HS-5 (cell line): ENCODE measurements at places on chromosomes 5 and 9.

DNA sequence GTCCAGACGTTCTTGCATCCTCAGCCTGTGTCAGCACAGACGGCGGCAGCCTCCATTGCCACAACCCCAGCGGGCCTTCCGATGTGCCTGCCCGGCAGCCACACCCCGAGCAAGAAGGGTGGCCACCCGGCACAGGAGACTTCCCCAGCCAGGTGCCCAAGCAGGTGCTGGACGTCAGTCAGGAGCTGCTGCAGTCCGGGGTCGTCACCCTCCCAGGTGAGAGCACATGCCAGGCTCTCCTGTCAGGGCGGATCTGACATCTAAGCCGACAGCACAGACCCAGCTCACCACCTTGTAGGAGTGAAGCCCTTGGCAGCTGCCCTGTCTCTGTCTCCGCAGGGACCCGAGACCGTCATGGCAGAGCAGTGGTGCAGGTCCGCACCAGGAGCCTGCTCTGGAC, 48.3 kb upstream of the LRRC14B start:
- DNase-seq = no peak

- no peak for DNase-seq
These were observed 208.4 kb upstream of the MPDZ start for GRCh38 chr9:13487936-13488335.

DNA sequence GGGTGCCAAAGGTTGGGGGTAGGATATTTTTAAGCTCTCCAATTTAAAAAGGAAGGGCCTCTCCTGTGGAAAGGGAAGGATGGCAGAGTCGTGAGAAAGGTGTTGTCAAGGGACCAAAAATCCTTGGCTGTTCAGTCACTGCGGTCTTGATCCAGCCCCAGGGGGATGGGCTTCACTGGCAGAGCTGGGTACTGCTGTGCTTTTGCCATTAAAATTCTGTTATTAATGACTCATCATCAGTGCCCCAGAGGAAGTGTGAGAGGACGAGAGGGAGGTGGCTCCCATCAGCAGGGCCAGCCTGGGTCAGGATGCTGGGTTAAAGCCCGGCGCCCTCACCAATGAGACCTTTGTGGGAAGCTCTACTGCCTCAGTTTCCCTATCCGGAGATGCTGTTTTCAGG, 16.7 kb downstream of the PCDH12 start:
- no peak for DNase-seq

GRCh38 chr5:10556289-10556807, 7.5 kb upstream of the ANKRD33B start:
- peak; percentile 73 for DNase-seq

DNA sequence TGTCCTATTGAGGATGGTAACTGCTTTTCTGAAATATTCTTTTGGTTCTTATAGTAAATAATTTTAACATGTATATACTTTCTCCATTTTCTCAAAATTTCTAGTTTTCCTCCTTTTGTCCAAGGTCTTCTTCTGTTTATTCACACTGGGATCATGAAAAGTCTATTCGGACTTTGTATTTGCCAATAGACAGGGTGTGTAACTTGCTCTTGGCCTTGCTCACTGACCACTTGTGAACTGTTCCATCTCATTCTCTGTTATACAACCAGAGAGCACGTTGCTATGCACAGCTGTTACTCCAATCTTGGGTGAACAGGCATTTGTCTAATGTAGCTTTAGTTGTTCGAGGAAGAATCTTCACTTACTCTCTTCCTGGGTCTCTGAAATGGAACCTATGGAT, 388.9 kb downstream of the SH3GL2 start:
- DNase-seq = no peak

GRCh38 chr5:95519151-95519550, 35.6 kb downstream of the SKIC3 start:
- no peak for DNase-seq

DNA sequence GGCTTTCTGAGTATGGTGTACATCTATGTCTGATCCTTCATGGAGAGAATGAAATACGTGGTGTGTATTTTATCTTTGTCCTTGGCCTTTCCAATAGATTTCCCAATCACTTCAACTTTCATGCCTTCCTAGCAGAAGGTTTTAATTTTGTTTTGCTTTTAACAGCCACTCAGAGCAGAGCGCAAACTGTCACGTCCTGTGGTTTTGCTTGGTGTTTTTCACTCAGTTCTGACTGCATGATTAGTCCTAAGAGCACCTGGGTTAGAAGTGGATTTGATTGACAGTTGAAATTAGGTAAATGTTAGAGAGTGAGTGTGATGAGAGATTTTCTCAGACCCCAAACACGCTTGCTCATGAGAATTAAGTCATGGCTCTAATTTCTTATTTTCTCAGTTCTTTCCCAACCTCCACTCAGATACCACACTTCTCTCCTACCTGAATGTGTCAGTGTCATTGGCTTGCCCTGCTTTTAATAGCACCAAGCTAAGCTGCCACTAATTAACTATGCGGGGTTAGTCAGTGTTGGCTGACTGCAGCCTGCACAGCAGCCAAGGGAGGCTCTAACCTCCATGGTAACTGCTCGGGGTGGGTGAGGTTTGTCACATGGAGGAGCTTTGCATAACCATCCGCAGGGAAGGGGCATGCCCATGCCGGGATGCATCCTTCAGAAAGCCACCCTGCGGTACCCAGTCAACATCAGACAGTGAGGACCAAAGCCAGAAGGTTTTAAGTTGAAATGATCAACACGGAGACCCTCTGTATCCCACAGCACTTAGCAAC, 173.4 kb downstream of the NR3C1 start:
- no peak for DNase-seq

DNA sequence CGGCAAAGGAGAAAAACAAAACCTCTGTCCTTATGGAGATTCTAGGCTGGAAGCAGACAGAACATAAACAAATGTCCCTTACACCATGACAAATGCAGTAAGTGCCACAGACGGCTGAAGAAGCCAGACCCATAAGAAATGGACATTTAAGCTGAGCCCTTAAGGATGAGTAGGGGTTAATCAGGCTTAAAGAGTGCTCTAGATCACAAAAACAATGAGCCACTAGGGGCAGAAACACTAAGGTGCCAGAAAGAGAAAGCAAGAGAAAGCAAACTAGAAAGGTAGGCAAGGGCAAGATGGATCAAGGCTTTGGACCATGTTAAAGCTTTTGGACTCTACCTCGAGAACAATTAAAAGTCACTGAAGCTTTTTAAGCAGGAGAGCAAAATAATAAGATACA, 326.9 kb upstream of the WWC1 start:
- no peak for DNase-seq

GRCh38 chr9:137902646-137903045, 25.1 kb downstream of the CACNA1B start:
- no peak for DNase-seq

GRCh38 chr9:37911271-37911681, 7.3 kb upstream of the SLC25A51 start:
- DNase-seq = no peak

- DNase-seq = peak; percentile 65
These were observed 318.0 kb downstream of the ADAMTS6 start for GRCh38 chr5:65163698-65164097.

- no peak for DNase-seq
These were observed 19.8 kb downstream of the GPRIN1 start for GRCh38 chr5:176590035-176590717.

- DNase-seq = no peak
These were observed 169.7 kb downstream of the ARHGAP26 start for GRCh38 chr5:142939884-142940283.

DNA sequence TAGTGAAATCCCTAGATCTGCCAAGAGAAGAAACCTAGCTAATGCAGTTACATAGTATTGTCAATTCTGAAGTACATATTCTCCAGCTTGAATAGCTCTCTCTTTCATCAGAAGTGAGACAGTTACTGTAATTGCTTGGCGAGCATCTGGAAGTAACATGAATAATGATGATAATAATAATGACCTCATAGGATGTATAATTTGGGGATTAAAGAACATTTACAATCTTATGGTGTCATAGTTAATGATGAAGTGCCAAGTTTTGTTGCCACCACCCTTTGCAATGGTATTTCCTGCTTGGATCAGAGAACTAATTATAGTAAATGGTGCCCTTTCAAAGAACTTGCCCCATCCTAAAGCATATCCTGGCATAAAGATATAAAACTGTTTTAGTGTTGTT, 201.4 kb downstream of the ADAMTSL1 start:
- DNase-seq = no peak

- DNase-seq = no peak
These were observed 84.8 kb downstream of the CAMK4 start for GRCh38 chr5:111308951-111309350.

DNA sequence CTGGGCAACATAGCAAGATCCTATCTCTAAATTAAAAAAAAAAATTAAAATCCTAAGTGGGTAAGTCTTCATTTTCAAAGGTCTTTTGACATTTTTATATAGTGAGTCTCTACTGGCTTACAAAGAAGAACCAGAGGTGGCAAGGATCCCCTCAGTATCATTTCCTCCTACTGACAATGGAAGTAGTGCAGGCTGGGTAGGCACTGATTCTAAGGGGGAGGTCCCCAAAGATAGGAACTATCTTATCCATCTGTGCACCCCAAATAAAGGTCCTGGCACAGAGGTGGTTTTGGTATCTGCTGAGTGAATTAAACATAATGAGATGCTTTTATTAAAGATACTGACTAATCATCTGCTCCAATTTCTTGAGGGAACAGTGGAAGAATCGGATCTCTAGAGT, 4.2 kb downstream of the FAM193B start:
- DNase-seq = no peak

- no peak for DNase-seq
These were observed 170.7 kb upstream of the IRX1 start for GRCh38 chr5:3424946-3425345.

GRCh38 chr5:159792180-159792579, 124.1 kb upstream of the ADRA1B start:
- no peak for DNase-seq

DNA sequence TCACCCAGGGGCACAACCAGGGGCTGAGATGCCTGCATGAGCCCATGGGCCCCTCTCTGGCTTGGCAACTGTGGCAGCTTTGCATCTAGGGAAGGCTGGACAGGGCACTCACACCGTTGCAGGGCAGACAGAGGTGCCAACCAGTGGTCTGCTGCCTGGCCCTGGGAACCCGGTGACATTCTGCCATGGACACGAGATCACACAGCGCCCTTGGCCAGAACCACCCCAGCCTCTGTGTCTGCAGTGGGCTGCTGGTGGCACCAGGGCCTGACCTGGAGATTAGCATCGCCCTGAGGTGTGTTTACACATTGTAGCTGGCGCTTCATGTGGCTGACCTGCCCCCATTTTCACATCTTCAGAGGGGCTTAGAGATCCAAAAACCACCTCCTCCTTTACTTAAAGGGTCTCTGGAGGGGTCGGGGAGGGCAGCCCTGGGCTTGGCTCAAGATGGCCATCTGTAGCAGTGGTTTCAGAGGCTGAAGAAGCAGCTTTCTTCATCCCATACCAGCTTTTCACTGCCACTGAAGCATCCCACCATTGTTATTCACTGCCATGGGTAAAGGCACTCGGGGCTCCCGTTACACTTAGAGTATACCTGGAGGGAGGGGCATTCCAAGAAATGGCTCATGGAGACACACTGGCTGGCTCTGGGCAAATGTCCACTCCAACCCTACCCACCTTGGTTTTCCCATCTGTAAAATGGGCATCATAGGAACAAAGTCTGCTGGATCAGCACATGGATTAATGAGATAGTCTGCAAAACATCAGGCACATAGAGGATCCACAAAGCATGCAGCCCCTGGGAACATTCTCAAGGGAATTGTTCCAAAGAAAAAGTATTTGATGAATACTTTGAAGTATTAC, 11.4 kb downstream of the DCANP1 start:
- DNase-seq = no peak

GRCh38 chr9:103734471-103734870, 359.6 kb upstream of the SMC2 start:
- DNase-seq = no peak

DNA sequence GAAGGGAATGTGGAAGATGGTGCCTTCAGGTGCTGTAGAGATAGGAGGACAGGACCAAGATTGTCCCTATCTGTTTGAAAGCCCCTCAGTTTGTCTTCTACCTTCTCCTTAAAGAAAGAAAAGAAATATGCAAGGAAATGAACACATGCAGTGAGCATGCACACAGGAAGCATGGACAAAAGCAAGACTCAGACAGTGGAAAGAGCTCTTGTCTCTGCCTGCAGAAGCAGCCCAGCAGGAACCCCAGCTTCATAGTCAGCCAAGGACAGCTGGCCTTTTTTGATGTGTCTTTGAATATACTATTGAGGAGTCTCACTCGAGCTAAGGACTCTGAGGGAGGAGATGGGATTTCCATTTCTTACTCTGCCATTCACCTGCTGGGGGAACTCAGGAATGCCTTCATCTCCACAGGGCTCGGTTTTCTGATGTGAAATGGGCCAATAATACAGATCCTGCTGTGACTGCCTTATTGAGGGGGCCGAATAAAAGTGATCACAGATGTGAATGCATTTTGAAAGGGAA, 132.5 kb upstream of the ADRA1B start:
- DNase-seq = no peak

DNA sequence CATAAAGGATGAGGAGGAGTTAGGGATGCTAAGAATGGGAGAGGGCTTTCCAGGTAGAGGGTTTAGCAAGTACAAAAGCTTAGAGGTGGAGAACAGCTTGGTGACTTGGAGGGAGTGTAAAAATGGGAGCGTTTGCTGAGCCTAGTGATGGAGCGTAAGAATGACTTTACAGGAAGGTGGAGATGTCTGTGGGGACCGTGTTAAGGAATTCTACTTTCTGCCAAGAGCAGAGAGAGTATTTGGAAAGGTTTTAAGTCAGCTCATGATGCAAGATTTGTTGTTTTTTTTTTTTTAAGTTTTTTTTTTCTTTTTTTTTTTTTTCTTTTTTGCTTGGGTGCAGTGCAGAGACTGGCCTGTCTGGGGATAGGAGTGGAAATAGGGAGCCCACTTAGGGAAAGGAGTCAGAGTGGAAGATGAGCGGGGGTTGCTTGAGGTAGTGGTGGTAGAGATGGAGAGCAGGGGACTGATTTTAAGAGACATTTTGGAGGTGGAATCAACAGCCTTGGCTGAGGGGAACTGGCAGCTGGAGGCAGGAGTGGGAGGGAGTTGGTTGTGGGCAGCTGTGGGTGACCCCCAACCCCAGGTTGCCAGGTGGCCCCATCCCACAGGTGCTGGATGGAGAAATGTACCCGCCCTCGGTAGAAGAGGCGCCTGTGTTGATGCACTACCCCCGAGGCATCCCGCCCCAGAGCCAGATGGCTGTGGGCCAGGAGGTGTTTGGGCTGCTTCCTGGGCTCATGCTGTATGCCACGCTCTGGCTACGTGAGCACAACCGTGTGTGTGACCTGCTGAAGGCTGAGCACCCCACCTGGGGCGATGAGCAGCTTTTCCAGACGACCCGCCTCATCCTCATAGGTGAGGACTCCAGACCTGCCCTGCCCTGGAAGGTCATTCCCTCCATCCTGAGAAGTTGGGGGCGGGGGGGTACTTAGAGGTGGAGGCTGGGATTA, 12.4 kb downstream of the PTGS1 start:
- DNase-seq = no peak
